Left colon (tissue), 2 donors: ENCODE measurements at places on chromosomes 5 and 9. TPM values are rescaled to one million over a fixed set of nuclear protein-coding genes. Genes with fewer than 3 reads are reported as not detected.

The BAAT gene
- not detected for total RNA-seq

DNA sequence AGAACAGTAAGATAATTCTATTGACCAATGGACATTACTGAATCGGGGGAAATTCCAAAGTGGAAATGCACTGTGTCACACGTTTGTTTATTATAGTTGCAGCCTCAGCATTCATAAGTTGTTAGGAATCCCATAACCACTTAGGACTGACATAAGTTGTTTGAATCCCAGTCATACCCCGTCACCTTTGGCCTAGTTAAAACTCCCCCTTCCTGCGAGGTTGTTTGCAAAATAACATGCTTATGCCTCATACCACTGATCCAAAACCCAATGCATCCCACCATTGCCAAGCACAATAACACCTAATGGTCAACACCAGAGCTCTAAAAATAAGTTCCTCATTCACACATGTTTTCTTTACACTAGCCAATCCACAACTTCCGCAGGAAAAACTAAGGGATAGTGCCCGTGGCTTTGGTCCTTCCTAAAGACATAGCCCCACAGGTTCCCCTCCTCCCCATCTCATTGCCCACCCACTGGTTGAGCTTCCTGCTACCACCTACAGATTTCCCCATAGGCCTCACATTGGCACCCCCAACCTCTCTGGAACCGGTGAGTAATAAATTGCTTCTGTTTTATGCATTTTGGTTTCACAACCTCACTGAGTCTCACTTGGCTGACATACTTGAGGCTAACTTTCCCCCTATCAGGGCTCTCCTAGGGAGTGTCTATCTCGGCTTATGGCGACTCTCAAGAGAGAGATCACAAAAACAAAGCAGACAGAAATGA lies 42.3 kb upstream of the MUSK start:
- no peak for DNase-seq

The COL27A1 gene
- total RNA-seq = 3.7 TPM

The SHOC1 gene
- total RNA-seq = not detected

The TMEM215 gene
- 0.06 TPM for total RNA-seq
